ENCODE measurements at places on chromosomes 16 and 17.
A peak's percentile ranks its signal among the peaks of the same experiment; 100 is the strongest.

GRCh38 chr17:67753026-67753425, 35.3 kb downstream of the NOL11 start:
- DNase-seq = no peak

GRCh38 chr17:49861150-49861884, 13.4 kb upstream of the TAC4 start:
- peak; percentile 63 for DNase-seq

GRCh38 chr17:80637048-80637781, 92.6 kb downstream of the RPTOR start:
- DNase-seq = no peak

- no peak for DNase-seq
These were observed 154.5 kb downstream of the PARN start for GRCh38 chr16:14475370-14476139.

GRCh38 chr17:58667934-58668597, 23.8 kb downstream of the TEX14 start:
- DNase-seq = no peak
